Stimulated activated CD4-positive, alpha-beta T cell treated with anti-CD3 and anti-CD28 coated beads, TNF-alpha, amount 100 ng/mL, for 48 hours (primary cell): ENCODE measurements at places on chromosomes 3 and 15.

DNA sequence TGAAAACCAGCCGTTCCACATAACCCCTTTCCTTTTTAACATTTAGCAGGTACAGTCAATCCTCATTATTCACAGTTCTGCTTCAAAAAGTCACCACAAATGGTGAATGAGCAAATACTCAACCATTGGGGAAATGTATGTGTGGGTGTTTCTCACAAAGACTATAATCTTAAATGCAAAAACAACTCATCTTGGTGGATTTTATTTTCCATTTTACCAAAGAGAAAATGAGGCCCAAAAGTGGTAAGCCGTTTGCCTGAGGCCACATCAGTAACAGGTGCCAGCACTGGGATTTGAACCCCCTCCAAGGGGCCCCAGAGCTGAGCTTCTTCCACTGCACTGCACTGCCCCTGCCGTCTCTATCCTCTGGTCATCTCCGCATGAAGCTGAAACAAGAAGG, 208.8 kb downstream of the OSBPL10 start:
- DNase-seq = no peak

GRCh38 chr3:60932643-60933042, 318.6 kb downstream of the FHIT start:
- DNase-seq = no peak

DNA sequence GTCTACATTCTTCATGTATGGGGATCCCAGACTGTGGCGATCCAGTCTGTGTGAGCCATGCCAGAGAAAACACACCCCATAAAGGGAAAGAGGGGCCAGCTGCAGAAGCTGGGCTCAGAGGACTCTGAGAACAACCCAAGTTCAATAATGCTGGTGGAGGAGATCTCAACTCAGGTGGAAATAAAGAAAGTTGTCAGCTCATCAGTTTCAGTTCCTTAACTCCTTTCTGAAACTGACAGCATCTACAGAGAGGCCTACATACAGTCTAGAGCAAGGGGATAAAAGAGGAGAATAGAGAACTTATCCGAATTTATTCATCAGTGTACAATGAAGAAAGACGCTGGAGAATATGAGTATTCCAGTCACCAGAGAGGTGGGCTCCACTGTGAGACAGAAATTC, 77.0 kb downstream of the NTRK3 start:
- no peak for DNase-seq

- DNase-seq = no peak
Observed at GRCh38 chr3:73954506-73954905, 329.8 kb upstream of the PDZRN3 start.

DNA sequence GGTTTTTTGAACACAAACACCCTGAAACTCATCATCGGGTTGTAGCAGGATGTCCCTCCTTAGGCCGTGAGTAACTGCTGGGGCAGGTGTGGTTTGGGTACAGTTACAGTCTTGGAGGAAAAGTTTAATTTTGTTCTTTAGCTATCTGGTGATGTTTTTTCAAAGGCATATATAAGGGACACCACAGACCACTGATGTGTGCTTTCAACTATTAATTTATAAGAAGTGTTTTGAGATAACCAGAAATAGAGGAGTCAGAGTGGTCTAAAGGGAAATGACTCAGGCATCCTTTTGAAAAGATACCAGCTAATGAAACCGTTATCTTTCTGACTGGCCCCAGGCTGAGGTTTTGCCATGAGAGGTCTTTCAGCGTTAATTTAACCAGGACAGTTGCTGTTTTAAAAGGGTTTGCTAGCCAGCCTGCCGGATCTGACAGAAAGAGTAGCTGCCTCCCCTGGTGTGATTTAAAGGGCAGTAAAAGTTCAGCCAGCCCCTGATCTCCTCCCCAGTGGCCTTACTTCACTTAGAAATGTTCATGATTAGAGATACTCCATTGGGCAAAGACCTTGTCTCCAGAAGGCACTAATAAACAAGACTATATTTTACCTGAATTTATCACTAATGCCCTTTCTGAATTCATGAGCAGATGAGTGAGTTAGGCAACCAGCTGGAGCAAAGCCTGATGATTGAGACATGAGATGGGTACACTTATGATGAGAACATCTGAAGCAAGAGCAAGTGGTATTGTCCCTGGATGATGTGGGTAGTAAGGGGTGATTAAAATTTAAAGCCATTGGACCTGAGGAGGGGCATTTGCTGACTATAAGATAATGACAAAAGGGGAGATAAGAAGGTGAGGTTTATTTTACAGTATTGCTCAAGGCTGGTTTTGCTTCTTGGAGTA, 482.5 kb upstream of the TBL1XR1 start:
- no peak for DNase-seq

- no peak for DNase-seq
Observed at GRCh38 chr3:98730338-98730737, 32.8 kb upstream of the ST3GAL6 start.

DNA sequence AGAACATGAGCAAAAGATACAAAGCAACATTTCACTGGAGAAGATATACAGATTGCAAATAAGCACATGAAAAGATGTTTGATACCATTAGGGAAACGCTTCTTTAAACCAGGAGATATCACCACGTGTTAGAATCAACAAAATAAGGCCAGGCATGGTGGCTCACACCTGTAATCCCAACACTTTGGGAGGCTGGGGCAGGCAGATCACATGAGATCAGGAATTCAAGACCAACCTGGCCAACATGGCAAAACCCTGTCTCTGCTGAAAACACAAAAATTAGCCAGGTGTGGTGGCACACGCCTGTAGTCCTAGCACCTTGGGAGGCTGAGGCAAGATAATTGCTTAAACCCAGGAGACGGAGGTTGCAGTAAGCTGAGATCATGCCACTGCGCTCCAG, 20.5 kb upstream of the MUC20 start:
- no peak for DNase-seq
